ENCODE measurements at places on chromosomes 6 and 20.

DNA sequence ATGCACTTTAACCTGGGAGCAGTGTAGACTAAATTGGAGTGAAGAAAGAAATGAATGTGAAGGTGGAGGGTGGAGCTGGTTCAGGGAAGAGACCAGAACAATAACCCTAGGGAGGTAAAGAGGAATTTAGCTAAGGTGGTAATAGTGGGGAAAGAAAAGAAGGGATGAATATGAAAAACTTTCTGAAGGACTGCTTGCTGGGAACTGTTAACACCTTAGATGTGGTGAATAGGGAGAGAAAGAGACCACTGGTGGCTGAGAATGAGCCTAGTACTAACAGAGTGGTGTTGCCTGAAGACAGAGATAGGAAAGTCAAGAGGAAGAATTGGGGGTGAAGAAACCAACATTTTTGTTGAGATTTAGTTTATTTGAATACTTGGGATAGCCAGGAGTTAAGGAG is 78.4 kb upstream of the HS3ST5 start:
- no peak for DNase-seq

GRCh38 chr6:32637219-32637880 is at the start of gene HLA-DQA1:
Gene HLA-DQA1 (plus strand): TSS chr6:32637406. CDS start chr6:32637459, 53 bp downstream.
- DNase-seq, result no peak

DNA sequence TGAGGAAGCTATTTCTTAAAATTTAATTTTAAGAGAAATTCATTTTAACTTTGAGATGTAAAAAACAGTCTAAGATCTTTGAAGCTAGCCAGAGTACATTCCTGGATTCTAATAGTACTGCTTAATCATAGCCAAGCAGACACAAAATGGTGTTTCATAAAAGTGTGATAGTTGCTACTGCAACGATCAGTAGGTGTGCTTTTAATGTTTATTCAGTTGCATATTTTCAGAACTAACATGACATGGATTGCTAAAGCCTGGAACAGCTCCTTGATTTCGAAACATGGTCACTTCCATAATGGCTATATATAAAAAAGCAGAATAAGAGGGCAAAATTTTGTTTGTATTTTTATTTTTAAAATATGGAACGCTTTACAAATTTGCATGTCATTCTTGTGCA is 35.5 kb downstream of the SESN1 start:
- no peak for DNase-seq

GRCh38 chr20:63262836-63263235 is 8.6 kb upstream of the NKAIN4 start:
- DNase-seq, result no peak

DNA sequence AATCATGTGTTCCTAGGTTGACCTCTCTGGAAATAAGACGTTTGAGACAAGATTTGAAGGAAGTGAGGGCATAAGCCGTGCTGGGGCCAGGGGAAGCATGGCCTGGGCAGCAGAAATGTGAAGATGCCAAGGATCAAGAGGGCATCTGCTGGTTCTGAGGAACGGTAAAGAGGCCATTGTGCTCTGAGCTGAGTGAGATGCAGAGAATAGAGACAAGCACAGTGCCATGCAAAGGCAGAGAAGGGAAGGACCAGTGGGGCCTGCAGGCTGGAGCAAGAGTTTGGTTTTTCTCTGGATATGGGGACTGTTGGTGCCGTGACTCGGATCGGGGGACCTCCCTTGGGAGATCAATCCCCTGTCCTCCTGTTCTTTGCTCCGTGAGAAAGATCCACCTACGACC is 50.8 kb downstream of the SMPDL3A start:
- DNase-seq, result no peak

DNA sequence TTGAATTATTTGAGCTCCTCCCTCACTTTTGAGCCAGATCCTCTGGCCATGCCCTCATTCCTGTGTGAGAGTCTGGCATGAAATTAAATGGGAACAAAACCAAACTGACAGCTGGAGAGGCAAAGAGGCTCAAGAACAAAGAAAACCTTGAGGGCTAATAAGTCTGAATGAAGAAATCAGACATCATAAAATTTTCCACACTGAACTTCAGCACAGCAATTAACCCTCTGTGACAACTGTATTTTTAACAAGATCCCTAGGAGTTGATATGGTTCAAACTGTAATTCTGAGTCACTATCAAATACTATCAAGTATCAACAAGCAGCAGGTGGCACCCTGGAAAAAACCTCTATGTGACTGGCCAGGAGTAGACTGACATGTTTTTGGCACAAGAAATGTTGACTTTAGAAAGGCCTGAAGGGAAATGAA is 109.4 kb upstream of the EMILIN3 start:
- no peak for DNase-seq

GRCh38 chr6:159934181-159934580 is 34.7 kb upstream of the IGF2R start:
- no peak for DNase-seq

- DNase-seq, result no peak
Measured at GRCh38 chr20:24738981-24739633, 210.0 kb upstream of the CST7 start.

GRCh38 chr20:47799116-47799715 is 13.9 kb upstream of the SULF2 start:
- DNase-seq, result no peak

- DNase-seq, result peak; percentile 41
Measured at GRCh38 chr6:138944412-138944811, 43.6 kb downstream of the REPS1 start.

DNA sequence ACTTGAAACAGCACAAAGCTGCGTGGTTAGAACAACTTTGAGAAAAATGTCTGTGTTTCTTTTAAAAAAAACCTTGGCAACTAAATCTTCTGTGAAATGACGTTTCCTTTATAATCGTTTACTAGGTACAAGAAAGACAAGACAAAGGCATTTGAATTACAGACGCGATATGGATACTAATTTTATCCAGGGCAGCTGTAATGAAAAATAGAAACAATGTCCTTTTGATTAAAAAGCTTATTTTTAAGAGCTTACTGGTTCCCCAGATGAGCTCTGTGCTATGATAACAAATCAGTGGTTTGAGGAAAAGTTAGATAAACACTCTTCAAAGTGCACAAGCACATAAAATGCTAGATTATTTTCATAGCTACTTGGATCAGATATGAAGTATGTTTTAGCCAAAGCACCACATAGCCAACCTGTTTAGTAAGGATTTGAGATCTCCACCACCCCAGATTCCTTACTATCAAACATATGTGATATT is 1.6 kb upstream of the SYNCRIP start:
- no peak for DNase-seq

DNA sequence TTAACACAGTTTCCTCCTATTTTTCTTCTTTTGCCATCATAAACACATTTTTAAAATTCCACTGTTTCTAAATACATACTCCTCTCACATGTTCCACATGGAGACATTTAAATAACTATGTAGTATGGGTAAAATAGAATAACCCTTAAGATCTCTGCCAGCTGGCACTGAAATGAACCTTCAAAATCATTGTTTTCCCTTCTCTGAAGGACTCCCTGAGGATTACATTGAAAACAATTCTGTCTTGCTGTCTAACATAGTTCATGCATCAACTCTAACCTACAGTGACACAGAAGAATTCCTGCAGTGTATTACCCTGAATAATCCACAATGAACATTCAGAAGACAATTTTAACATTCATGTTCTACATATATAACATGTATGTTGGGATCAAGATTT is 1361.8 kb upstream of the CITED2 start:
- no peak for DNase-seq

- DNase-seq, result no peak
Measured at GRCh38 chr6:165676435-165677068, 13.5 kb upstream of the PDE10A start.

DNA sequence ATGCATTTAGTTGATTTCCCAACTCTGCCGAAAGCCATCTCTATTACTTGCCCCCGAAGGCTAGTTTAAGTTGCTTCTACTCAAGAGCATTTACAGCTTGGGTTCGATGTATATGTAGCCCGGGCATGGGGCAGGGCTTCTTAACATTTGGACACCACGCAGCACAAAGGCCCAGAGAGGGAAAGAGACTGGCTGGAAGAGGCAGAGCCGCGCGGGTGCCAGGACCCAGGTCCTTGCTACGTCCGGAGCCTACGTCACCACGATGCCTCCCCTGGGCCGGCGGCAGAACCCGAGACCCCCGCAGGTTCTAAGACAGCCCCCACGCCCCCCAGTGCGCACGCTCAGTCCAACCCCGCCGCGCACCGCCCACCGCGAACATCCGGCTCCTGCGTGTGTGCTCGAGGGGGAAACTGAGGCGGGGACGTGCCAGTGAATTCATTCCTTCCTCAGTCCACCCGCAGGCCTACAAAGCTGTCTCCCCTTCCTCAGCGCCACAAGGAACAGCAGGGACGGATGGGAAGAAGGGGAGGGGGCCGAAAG is 367 bp upstream of the PCIF1 start:
- DNase-seq, result peak; percentile 68

- DNase-seq, result no peak
Measured at GRCh38 chr6:7189101-7189758, 81.5 kb downstream of the RREB1 start.

DNA sequence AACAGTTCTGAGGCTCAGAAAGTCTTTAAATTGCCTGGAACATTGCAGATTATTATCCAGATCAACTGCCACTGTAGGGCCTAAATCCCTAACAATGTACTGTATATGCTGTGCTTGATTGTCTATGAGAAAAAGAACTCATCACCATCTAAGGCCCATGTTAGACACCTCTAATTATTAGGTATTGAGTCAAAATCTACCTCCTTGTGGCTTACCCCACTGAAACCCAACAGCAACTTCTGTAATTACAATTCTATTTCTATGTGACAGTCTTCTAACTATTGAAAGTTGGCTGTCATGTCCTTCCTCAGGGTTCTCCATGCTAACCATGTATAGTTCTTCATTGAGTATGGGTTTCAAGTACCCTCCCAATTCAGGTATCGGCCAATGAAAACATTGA is 13.9 kb downstream of the MCM9 start:
- no peak for DNase-seq

GRCh38 chr6:15148356-15148946 is 97.4 kb upstream of the JARID2 start:
- no peak for DNase-seq

- DNase-seq, result no peak
Measured at GRCh38 chr6:56524891-56525703, 117.6 kb downstream of the DST start.

GRCh38 chr20:62406635-62407176 is 379 bp downstream of the CABLES2 start:
- no peak for DNase-seq

GRCh38 chr6:52990342-52990741 is 4.7 kb downstream of the GSTA4 start:
- DNase-seq, result peak; percentile 21

DNA sequence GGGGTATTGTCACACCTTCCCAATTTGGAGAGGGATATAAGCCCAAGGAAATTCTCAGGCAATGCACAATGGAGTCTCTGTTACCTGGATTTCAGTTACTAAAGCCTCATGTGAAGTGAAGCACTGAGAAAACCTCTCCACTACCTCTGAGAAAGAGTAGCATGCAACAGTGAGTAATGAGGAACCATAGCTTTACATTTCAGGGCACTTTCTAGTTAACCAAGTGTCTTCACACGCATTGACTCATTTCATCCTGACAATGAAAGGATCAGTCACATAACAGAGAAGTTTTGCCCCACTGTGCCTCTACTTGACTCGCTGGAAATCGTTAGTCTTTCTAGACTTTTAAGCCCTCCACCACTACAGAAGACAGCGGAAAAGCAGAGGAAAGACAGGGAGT is 86.2 kb upstream of the ARID1B start:
- DNase-seq, result no peak

GRCh38 chr6:124982669-124983068 is 20.4 kb downstream of the RNF217 start:
- DNase-seq, result no peak

GRCh38 chr6:2658788-2659187 is 91.9 kb downstream of the MYLK4 start:
- DNase-seq, result no peak

DNA sequence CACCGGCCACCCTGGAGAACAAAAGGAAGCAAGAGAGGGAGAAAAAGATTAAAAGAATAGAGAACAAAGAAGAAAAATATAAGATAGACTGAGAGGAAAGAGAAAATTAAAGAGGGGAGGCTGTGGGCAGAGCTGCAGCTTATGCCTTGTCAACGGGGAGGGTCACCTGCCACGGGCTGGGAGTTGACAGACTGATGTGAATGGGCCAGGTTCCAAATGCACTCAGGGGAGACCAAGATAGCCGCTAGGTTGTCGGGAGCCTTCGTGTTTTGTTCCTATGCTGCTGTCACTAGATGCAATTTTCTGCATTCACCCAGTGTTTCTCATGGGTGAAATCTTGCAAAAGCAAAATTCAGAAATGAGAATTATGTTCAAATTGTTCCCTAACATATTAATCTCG is 119.6 kb upstream of the MTHFD1L start:
- no peak for DNase-seq

GRCh38 chr20:56423211-56423610 is 11.2 kb downstream of the CASS4 start:
- DNase-seq, result no peak

DNA sequence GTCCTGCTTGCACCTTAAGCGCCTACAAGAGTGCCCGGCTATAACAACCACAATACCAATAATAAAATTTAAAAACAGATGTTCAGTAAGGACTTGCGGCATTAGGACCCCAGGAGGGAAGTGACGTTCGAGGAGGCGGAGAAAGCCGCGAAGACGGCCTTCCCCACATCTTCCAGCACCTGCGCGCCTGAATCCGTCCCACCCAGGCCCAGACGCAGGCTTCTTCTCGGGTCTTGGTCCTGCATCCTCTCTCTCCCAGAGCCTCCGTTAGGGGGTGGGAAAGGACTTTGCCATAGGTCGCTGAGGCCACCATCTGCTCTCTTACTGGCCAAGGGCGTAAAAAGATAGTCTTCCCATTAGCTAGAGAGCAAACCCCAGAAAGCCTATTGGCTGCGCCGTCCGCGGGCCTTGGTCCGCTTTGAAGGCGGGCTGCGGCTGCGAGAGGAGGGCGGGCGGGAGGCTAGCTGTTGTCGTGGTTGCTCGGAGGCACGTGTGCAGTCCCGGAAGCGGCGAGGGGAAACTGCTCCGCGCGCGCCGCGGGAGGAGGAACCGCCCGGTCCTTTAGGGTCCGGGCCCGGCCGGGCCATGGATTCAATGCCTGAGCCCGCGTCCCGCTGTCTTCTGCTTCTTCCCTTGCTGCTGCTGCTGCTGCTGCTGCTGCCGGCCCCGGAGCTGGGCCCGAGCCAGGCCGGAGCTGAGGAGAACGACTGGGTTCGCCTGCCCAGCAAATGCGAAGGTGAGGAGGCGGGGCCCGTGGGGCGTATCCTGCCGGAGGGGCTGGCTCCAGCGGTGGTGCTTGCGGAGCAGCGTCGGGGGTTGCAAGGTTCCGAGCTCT is at the start of gene CNPY3:
CNPY3 (plus strand) TSS at position 495 of the 835 bp plus-strand sequence; CDS start at position 586, 91 bp downstream.
- DNase-seq, result peak; percentile 96

- peak; percentile 87 for DNase-seq
Measured at GRCh38 chr20:45771182-45771759, 20.4 kb downstream of the WFDC3 start.

DNA sequence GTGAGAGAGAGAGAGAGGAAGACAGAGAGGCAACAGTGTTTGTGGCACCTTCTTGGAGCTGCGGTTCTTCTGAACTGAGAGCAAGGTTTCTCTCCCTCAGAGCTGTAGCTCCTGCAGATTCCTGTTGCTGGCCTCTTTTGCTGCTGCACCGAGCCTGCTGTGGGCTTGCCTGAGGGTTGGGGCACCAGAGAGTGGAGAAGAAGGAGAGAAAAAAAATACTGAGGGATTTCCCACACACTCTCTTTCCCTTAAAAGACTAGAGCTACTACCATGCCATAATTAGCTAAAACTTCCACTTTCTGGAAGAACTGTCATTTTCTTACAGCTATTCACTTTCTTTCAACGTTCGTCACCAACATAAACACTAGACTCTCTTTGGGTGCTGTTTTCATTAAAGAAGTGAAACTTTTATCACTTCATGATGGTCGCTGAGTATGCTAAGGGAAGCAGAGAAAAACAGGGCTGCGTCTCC is 18.2 kb upstream of the ECI2 start:
- DNase-seq, result no peak
